ENCODE measurements at places on chromosomes 2 and 18.

GRCh38 chr18:66825347-66825746 lies 221.5 kb upstream of the CDH19 start:
- DNase-seq: no peak

DNA sequence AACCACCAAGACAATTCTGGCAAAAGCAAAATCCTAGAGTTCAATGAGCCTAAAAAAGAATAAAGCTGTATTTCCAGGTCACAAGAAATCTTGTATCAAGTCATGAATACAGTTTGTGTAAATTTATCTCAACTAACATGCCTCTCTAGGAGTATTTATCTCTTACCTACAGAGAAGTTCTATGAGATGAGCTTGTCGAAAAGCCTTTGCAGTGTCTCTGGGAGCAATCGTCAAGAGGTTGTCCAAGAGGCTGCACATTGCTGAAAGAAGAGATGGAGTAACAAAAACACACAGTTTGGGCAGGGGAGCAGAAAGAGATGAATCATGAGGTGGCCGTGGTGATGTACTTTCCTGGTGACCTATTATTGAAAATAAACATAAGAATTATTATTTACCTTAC lies 112.0 kb upstream of the CD226 start:
- no peak for DNase-seq

DNA sequence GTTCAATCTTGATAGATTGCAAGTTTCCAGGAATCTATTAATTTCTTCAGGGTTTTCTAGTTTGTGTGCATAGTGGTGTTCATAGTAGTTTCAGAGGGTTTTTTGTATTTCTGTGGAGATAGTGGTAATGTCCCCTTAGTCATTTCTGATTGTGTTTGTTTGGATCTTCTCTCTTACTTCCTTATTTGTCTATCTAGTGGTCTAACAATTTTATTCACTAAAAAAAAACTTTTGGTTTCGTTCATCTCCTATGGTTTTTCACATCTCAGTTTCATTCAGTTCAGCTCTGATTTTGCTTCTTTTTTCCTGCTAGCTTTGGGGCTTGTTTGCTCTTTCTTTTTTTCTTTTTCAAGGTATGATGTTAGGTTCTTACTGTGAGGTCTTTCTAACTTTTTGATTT lies 94.5 kb downstream of the SNTG2 start:
- no peak for DNase-seq

DNA sequence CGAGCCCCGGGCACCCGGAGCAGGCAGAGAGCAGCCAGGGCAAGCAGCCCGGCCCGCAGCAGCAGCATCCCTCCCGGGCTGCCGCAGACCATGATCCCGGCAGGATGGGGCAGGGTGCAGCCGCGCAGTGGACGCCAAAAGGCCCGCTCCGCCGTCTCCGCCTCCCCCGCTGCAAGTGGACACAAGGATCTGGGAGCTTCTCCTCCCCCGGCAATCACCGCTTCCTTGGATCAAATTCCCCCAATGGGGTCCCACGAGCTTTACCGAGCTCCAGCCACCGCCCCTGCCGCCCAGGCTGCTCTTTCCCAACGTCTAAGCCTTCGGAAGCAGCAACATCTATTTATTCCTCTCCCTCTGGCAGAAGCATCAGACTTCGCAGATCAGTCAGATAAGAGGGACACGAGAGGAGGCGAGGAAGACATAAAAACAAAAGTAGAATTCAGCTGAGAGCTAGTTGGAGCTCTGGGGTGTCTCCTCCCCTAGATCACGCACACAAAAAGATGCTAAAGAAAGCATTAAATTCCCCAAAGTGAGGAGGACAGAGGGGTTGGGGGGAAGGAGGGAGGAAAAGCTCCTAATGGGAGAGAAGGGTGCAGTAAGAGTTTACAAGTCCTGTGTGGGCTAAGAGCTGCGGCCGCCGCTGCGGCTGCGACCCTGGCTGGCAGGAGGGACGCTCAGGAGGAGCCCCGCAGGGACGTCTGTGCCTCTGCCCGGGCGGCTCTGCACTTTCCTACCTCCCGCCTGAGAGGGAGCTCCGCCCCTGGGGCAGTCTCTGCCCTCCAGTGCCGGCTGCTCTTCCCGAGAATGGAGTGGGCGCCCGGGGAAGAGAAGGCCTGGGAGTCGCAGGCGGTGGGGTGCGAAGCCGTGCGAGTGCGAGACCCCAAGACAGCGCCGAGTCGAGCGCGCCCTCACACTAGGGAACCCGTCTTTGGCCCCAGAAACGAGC lies at the start of gene FRZB:
FRZB (minus strand) TSS at position 177 of the 946 bp plus-strand sequence; CDS start at position 92, 85 bp downstream.
- peak; percentile 60 for DNase-seq

DNA sequence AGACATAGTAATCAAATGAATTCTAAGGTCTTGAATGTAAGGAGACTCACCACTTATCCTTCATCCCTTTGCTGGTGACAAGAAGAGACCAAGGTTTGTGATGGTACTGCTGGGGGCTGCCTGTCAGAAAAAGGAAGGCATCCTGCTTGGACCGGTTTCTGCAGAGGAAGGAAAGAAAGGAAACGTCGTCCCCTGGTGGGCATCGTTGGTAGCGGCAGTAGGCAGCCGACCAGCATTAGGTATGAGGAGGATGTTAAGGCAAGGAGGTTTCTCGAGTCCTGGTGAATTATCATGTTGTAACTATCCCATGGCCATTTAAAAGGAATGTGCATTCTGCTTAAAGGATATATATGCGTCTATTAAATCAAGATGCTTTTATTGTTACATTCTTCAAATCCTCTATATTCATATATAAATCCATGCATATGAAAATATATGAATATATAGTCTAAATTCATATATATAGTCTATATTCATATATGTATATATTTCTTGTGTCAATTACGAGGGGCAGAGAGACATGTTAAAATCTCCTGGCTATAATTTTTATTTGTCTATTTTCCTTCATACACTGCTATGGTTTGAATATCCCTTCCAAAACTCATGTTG lies 94.4 kb upstream of the TGFA start:
- DNase-seq: peak; percentile 87

DNA sequence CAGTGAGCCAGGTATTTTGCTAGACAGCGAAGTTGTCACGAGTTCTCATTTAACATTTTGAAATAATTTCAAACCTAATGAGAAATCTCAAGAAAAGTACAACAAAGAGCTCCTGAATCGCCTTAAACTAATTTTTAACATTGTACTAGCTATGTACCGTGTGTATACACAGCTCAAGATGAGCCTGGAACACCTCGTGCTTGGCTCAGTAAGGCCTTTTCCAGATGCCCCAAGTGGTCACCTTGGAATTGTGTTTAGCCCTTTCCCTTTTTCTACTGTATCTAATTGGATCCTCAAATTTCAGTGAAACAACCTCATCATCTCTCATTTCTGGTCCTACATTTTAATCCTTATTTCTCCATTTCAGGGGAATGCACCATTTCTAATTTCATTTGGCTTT lies 7.2 kb downstream of the PTPN4 start:
- no peak for DNase-seq

- no peak for DNase-seq
These were observed 77.3 kb downstream of the KLHL14 start for GRCh38 chr18:32695534-32695933.

DNA sequence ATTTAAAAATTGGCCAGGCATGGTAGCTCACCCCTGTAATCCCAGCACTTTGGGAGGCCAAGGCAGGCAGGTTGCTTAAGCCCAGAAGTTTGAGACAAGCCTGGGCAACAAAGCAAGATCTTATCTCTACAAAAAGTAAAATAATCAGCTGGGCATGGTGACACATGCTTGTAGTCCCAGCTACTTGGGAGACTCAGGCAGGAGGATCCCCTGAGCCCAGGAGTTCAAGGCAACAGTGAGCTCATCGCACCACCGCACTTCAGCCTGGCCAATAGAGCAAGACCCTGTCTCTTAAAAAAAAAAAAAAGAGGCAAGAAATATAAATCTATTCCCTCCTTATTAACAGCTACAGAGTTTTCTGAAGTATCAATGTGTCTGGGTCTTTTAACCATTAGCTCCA lies 51.9 kb downstream of the ESCO1 start:
- no peak for DNase-seq

- DNase-seq: no peak
These were observed 467.2 kb downstream of the NRXN1 start for GRCh38 chr2:50564766-50565165.

DNA sequence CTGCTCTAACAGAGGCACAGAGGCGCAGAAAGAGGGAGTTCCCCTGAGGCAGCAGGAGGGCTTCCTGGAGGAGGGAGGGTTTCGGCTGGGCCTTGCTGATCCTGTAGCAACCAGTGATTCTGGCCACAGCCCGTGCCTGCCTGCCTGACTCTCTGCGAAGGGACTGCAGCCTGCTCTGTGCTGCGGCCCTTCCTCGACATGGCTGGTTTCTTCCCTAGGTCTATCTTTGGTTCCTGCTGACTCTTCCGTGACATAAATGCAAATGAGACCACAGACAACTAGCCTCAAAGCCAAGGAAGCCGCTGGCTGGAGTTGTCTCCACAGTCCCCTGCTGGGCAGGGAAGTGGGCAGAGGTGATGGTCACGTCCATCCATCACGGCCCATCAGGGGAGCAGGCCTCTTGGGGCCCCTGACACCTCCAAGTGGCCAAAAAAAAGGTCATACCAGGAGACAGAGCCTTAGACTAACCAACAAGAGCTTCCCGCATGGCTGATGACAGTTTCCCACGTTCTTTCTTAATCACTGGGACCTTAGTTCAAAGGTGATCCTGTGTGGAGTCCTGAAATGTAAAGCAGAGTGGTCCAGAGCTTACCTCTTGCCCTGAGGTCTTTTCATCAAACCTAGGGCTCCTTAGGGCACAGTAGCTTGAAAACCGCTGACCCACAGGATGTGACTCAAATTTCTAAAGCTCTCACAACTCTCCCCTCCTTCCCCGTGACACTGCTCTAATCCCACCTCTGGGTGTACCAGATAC lies 55.3 kb downstream of the HS1BP3 start:
- no peak for DNase-seq
